Tongue (tissue), 3 donors: ENCODE measurements at places on chromosomes 5 and 9. TPM values are rescaled to one million over a fixed set of nuclear protein-coding genes. Genes with fewer than 3 reads are reported as not detected.
A peak's percentile ranks its signal among the peaks of the same experiment; 100 is the strongest.

MLLT3 gene
- 37.3 TPM for total RNA-seq

DNA sequence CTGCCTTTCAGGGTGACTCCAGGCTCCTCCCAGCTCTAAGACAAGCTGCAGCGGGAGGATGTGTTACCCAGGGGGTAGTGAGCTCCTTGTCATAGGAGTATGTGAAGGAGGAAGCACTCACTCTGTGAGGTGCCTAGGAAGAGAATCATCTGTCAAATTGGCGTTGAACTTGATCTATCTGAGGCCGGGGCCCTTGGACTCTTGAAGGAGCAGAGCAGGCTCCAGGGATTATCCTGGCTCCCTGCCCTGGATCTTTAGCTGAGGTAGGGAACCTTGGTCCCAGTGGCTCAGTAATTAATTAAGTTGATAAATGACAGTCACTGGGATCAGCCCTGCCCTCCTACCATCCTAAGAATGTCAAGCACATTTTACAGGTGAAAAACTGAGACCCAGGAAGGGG is 15.5 kb downstream of the ADGRD2 start:
- DNase-seq = no peak

TMEM267 gene
- total RNA-seq = 12.2 TPM

DNA sequence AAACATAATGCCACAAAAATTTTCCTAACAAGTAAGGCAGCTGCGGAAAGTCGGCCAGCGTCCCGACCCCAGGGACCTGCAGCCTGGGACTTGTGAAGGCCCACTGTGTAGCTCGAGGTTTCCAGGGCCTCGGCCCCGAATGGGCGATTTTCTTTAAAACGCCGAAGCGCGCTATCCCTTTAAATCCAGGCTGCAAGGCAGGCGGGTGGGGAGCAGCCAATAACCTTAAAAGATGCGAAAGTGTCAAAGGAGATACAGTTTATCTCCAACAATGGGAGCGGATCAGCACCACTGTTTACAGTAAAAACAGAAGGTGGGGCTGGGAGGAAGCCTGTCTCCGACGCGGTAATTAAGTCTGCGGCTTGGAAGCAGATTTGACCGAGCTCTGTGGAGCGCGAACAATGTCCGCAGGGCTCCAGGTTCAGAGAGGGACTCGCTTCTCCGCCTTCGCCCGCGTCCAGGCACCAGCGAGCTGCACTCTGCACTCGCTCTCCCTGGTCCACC is 1.7 kb upstream of the ZSWIM6 start:
- peak; percentile 69 for DNase-seq

DNM1 gene
- total RNA-seq = 31.9 TPM

DNA sequence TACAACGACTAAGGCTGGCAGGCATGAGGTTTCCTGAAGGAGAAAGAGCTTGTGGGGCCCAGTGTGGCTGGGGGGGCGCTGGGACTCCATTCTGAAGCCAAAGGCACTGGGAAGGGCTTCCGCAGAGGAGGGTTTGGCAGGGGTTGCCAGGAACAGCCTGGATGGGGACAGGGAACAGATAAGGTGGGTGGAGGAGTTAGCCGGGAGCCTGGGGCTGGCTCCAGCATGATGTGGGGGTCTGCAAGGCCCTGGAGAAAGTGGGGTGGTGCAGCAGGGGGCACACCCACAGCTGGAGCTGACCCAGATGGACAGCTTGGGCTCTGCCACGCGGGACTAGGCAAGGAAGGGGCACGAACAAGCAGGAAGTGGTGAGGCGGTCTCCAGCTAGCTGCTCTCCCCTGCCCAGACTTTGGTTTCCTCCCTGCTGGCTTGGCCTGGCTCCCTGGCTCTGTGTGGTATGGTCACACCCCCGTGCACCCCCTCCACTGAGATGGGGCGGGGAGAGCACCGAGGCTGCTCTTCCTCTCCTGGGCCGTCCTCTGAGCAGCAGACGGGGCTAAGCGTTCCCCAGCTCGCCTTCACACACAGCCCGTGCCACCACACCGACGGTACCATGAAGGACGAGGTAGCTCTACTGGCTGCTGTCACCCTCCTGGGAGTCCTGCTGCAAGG is at the start of gene LTC4S:
Gene LTC4S (plus strand): TSS at position 519 of the 672 bp plus-strand sequence. CDS start 95 bp downstream, at position 614.
- DNase-seq = peak; percentile 60

DNA sequence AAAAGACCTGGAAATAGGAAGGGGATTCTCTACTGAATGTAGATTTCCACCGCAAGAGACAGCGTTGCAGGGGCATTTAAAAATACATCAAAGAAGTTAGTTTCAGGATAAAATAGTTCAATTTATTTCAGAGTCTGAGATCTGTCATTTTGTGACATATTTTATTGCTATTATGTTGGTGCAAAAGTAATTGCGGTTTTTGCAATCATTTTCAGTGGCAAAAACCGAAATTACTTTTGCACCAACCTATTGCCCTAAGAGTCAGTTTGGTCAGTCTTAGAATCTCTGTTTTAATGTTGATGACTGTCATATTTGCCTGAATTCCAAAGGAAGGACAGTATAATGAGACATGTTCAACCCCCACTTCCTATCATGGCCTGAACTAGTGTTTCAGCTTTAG is 219.5 kb upstream of the CDH10 start:
- no peak for DNase-seq

ADCY2 gene
- 41.3 TPM for total RNA-seq

SCGB3A2 gene
- 5.8 TPM for total RNA-seq

BTNL8 gene
- total RNA-seq = not detected

SLC4A9 gene
- total RNA-seq = 1.6 TPM

DNA sequence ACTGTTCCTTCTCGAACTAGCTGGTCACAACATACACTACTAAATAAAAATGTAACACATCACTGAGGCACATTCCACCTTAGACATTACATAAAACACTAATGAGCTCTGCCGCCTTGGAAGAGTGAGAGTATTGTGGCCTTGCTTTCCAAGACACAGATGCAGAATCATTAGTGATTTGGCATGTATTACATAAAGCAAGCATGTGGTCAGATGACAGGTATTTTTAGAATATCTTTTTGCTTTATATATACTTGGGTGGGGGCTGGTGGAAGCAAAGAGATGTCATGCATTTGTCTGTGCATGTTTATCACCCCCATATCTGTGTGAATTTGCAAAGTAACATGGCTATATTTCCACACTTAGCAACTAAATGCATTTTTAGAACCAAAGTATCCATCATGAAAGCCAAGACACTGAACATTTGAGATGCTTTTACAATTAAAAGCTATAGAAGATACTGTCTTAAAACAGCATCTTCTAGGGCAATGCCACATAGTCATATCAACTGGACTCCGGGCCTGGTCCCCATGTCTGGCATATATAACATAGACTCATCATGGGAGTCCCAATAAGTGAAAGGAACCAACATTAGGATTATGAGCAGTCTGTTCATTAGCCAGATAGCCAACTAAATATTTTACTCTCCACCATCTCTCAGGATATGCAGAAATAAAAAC is 213.5 kb downstream of the MEF2C start:
- peak; percentile 0 for DNase-seq

GRCh38 chr9:97842960-97843359 is 10.1 kb upstream of the FOXE1 start:
- DNase-seq = no peak

- no peak for DNase-seq
These were observed 138.5 kb upstream of the TYRP1 start for GRCh38 chr9:12554636-12555035.

DNA sequence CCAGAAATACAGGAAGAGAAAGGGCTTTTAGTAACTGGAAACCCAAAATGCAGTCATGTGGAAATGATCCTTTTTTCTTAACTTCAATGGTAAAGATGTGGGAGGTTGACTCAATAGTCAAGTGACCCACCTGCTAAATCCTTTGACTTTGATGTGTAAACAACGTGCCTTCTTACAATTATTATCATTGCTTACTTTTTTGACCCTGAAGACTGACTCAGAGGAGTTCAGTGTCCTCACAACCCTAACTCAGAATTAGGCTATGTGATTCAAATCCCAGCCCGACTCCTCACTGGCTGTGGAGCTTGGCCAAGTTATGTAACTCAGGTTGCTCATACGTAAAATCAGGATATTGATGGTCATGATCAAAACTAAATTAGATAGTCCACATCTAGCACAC is 27.9 kb downstream of the ANXA1 start:
- DNase-seq = no peak

GRCh38 chr9:105114964-105115728 is 129.3 kb upstream of the SLC44A1 start:
- DNase-seq = peak; percentile 14

ADAMTS2 gene
- 61.1 TPM for total RNA-seq

FBP2 gene
- 83.0 TPM for total RNA-seq

DNA sequence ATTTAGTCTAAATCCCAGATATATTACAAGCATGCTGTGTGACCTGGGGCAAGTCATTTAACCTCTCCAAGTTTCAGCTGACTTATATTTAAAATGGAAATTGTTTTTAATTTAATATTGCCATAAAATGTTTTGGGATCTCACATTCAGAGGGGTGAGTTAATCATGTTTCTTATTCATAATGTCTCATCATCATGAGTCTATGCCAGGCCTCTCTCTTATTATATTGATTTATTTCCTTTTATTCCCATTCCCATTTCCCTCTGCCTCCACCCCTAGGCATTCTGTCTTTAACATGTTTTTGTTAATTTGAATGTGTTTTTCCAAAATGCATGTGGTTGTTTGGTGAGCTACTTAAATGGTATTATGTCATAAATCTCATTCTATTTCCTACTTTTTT is 39.0 kb upstream of the TTC1 start:
- no peak for DNase-seq

DNA sequence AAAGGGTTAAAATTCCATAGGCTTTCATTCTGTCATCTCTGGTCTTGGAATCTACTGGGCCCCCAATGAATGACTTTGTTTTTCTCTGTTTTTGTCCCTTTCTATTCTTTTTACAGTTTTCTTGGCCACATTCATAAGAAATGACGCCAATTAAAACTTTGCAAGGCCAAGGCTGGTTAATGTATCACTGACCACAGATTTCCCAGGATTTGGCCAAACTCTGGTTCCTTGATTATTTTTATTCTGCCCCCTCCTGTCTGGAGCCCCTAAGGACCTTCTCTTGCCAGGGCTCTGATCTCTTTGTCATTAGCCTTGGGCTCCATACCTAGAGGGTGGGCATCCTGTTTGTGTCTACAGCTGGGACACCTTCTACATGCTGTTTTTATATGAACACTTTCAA is 388.9 kb upstream of the PAPPA start:
- DNase-seq = peak; percentile 26

DNA sequence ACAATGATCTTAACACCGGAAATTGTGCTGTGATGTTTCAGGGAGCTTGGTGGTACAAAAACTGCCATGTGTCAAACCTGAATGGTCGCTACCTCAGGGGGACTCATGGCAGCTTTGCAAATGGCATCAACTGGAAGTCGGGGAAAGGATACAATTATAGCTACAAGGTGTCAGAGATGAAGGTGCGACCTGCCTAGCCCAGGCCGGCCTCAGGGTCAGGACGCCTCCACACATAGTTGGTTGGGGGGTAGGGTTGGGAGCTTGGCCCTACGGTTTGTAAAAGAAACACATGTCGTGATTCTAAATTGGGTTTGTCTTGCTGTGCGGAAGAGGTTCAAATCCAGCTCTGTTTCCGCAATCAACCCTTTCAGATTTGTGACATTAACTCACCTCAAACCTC is 6.6 kb downstream of the FCN2 start:
- no peak for DNase-seq

- no peak for DNase-seq
These were observed 13.5 kb upstream of the TMED7 start for GRCh38 chr5:115639377-115639776.

FOXD4L4 gene
- total RNA-seq = not detected

DNA sequence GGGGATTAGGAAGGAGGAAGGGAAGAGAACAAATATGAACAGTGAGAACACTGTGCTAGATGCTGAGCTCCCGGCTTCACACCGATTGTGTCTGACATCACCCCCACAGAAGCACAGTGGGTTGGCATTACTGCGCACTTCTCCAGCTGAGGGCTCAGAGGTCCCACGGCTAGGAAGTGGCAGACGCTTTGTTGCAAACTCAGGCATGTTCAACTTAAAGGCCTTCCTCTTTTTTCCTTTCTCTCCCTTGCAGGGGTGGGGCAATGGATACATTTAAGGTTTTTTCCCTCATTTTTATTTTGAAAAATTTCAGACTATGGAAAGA is 15.5 kb upstream of the SHB start:
- DNase-seq = no peak

DNA sequence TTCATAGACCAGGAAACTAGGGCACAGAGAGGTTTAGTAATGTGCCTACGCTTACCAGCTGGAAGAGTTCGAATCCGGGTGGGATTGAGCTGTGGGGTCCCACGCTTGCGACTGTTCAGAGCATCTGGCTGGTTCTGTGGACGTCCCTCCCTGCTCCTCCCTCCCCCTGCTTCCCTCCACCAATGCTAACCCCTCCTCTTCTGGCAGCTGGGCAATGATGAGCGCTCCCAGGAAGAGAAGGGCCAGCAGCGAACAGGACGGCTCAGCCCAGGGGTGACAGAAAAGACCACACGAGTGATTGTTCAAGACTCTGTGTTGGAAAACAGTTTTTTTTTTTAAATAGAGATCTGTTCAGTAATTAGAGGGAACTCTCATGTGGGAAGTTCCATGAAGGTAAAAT is 6.9 kb downstream of the FAM163B start:
- DNase-seq = peak; percentile 55

DNA sequence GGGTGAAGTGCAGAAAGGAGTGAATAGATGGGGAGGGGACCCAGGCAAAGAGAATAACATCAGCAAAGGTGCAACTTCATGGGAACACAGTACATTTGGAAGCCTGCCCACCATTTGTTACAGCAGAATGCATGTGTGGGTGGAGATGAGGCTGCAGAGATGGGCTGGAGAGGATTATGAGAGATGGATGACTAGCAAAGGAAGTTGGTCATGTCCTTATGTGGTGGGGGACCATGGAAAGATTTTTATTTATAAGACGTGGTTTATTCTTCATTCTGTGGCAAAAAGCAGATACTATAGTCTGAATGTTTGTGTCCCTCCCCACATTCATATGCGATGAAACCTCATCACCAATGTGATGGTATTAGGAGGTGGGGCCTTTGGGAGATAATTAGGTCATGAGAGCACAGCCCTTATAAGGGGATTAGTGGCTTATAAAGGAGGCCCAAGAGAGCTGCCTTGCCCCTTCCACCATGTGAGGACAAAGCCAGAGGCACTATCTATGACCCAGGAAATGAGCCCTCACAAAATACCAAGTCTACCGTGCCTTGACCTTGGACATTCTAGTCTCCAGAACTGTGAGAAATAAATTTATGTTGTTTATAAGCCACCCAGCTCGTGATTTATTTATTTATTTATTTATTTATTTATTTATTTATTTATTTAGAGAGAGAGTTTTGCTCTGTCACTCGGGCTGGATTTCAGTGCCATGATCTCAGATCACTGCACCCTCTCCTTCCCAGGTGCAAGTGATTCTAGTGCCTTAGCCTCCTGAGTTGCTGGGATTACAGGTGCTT is 483.7 kb downstream of the RAB3C start:
- no peak for DNase-seq
